NCI-H1048 (cell line): ENCODE measurements at places on chromosomes 7 and 10.

- no peak for DNase-seq
Measured at GRCh38 chr7:42217053-42217452, 20.0 kb downstream of the GLI3 start.

DNA sequence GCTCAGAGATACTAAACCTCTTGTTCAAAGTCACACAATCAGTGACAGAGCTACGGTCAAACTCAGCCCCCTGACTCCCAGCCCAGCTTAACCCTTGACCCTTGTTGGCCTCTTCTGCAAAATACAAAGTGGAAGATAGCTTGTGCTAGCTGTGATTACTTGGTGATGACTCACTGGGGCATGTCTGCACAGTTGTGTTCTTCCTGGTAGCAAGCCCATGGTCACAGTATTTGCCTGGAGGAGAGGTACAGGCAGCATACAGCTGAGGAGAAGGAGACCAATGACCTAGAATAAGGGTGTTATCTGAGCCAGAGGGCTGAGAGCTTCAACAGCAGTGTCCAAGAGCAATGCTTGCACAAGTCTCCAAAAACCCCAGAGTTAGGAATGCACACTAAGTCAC lies 5.7 kb upstream of the HSPA12A start:
- no peak for DNase-seq

DNA sequence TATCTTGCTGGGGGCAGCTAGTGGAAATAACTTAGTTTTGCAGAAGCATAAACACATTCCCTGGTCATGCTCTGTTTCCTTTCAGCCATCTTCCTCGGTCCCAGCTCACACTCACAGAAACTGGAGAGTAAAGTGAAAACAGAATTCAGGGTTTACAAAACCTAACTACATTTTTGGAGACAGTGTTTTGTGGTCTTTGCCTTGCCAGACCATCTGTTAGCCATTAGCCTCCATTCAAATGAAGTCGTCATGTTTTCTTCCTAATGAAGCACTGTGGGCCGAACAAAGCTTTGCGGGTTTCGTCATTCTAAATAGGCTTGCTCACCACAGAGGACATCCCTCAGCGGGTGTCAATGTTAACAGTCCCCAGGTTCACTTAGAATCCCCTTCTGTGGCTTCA lies 214.6 kb upstream of the TMEM72 start:
- DNase-seq, result no peak

DNA sequence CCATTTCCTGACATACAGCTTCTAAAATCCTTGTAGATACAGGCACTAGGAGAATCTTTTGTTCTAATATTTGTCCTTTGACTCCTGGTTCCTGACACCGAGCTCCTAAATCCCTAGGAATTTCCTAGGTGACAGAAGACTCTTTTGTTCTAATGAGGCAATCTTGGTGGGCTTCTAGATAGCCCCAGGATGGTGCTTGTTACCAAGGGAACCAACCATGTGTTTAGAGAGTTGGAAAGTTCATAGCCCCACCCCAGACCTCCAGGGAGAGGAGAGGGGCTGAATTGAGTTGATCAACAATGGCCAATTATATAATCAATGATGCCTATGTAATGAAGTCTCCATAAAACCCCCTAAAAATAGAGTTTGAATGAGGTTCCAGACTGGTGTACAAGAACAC lies 145.1 kb downstream of the JMJD1C start:
- DNase-seq, result no peak

DNA sequence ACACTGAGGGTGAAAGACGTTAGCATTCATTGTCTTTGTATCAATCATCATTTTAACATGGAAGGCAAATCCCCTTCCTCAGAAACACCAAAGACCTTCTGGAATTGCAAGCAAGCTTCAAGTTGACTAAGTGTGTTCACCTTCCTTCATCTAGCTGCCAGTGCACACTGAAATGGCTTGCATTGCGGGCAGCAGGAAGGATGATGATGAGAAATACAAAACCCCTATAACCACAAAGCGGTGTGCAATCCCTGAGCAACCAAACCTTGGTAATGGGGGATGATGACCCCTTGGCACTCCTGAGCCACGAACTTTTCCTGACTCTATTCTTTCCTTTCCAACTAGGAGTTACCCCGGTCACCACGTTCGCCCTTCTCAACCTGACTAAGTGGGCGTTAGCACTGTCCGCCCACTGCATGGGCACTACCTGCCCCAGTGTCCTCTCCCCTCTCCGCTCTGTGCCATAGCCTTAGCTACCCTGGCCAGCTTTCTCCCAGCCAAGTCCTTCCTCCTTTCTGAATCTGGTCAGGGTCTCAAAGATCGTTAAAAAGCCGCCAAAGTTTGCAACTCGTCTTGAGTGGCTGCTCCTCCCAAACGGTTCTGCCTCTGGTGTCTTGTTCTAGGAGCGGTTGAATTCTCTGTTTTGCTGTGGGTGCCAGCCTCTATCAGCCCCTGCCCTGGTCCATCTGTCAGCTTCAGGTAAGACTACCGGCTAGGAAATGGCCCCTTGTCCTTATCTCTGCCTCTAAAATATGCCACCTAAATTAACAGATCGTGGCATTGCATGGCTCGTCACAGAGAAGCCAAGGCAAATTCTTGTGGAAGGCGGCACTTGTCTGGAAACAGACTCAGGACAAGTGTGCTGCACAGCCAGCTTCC lies 586 bp upstream of the AOC1 start:
- DNase-seq, result no peak

DNA sequence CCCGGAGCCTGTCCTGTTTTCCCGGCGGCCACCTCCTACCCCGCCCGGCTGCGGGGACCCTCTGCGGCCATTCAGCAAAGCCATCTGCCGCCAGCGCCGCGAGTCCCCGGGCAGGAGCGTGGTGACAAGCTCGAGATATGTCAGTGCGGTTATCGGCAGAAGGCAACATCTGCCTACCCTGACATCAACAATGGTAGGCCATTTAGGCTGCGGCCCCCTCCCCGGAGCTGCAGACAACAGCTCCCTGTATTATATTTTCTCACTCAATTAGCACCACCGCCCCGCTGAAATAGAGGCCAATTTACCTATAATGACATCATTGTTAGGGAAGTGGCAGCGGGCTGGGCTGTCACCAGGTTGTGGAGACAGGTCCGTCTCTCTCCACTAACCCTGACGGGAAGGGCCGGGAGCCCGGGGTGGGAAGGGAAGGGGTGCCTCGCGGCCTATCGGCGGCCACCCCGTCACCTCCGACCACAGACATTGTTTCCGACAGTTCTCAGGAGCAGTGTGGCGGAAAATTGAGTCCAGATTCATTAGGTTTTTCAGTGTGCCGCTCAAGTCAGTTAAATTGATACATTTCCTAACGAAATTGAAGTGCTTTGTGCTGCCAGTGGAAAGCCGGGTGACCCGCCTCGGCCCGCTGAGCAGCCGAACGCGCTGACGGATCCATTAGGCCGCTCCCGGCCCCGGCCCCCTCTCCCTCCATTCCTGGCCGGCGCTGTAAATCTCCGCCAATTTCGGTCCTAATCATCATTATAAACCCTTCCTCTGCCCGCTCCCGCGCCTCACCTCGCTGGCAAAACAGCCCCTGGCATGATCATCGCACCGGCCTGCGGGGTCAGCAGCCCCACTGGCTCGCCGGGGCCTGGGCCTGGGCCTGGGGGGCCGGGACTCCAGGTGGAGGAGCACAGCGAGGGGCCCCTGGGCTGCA lies 43.0 kb downstream of the UNCX start:
- DNase-seq, result no peak

DNA sequence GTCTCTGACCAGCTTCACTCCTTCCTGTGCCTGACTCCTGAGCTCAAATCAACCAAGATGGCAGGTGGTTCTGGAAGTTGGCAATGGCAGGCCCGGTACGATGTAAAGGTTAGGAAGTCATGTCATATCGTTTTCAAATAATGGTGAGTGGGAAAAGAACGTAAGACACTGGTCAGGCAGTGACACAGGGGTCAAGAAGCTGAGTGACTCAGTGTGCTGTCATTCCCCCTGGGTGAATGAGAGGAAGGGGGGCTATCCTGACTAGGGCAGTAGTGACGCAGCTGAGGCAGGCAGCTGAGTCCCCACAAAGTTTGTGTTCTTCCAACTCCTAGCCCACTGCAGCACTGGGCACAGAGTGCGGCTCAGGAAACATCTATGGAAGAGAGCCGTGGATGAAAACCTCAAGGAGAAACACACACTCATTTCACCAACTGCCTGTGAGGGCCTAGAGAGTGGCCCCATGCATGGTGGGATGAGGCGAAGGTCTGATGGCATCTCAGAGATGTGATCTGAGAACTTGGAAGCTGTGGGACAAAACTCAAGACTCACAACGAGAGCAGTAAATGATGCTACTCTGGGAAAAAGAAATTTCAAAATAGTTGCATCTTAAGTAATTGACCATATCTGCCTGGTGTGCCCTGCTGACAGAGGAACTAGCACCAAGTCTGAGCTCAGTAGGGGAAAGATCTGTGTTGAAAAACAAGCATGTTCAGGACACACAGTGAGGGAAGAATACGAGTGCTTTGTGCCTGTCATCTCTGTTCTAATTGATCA lies 23.2 kb downstream of the CREB3L2 start:
- DNase-seq, result no peak

DNA sequence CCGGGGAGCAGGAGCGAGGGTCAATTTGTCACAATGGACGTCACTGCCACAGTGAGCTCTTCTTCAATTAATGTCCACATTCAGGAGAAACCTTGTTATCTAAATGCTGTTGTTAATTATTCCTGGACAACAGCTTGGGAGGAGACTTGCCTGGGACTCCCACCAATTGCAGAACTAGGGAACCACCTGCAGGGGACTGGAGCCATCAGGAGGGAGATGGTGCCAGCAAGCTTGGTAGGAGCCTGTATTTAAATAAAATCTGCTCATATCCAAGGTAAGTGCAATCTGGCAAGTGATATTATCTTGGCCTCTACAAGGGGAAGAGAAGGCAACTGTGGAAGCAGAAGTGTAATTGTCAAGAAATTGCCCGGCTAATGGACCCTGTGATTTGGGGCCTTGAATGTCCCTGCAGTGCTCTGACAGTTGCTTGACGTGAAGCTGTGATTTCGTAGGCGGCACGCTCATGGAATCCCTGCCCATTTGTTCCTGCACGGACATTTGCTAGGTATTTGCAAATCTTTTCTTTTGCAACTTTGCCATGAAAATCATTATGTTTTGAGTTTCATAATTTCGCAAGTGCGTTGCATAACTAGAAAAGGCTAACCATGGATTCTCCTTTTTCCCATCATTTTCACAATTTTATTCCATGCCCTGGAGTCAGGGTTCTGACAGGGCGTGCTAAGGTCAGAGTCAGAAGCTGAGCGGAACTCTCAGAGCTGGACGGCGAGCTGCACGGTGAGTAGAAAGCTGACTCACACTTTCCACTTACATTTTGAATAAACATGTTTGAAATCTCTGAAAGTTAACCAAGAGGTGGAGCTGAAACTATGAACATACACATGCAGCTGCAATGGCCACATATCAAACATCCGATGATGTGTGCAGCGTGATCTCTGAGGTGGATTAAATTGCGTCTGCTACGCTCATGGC lies 84.9 kb upstream of the TCERG1L start:
- no peak for DNase-seq

GRCh38 chr10:132685101-132685891 lies 100.7 kb downstream of the NKX6-2 start:
- DNase-seq, result no peak

DNA sequence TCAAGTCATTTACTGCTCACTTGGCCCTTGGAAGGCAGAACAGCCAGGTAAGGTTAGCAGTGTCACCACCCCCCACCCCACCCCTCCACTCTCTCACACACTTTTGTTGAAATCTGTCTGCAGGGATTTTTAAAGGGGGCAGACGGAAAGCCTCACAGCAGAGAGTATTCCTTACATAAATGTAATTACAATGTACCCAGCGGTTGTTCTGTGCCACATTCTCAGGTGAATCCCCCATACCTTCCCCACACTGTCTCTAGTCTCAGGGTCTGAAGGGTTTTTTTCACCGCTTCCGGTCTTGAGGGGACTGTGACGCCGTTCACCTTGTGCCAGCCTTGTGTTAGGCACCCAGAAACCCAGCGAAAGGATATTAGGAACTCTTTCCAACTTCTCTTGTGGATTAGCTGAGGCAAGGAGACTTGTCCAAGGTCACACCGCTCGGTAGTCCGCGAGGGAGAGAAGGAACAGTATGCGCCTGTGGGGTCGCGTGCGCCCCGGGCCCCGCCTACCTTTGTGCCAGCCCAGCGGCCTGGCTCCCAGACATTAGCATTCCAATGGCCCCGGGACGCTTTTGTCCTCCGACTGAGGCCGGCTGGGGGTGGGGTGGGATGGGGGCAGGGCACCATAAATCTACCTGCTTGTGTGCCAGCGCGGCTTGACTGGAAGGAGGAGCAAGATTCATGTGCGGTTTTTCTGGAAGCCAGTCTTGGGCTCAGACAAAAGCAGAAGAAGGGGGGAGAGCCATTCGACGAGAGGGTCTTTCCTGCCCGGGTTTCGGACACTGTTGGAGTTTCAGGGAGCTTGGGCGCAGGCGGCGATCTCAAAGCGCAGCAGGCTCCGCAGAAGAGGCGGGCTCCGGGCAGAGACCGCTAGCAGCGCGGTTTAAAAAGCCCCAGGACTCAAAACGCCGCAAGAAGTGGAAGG lies 4.5 kb downstream of the NEUROG3 start:
- DNase-seq, result no peak

DNA sequence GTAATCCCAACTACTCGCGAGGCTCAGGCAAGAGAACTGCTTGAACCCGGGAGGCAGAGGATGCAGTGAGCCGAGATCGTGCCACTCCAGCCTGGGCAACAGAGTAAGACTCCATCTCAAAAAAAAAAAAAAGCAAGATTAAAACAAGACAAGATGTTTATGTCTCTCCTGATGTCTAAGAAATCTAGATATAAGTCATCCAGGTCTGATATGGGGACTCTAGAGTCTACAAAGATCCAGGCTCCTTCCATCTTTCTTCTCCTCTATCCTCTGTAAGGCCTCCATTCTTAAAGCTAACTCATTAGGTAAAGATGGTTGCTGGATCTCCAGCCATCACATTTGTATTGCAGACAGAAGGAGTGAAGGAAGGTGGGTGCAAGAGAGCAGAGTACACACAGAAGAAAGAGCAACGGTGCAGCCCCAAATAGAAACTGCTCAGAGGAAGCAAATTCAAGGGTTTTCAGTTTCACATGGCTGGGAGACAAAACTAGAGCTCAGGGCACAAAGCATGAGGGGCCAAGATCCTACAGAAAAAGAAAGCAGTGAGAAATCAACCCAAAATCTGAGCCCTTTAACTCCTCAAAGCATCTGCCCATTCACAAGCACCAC lies 57.6 kb downstream of the USP6NL start:
- no peak for DNase-seq

DNA sequence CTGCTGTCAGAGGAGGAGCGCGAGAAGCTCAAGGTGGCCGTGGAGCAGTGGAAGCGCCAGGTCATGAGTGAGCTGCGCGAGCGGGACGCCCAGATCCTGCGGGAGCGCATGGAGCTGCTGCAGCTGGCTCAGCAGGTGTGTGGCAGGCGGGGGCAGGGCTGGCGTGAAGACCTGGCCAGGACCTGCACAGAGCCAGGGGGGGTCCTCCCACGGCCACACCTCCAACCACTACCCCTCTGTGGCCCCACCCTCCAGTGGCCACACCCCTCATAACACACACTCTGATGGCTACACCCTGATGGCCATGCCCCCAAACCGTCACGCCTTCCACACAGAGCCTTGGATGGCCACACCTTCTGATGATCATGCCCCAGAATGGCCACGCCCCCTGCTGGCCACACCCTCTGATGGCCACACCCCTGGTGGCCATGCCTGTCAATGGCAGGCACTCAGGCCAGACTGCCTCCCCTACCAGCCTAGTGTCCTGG lies 23.4 kb upstream of the DPYSL4 start:
- DNase-seq, result peak; percentile 51
